ENCODE measurements at places on chromosomes 16 and 17.

- DNase-seq = no peak
Measured at GRCh38 chr16:57791195-57791892, 10.9 kb downstream of the KIFC3 start.

GRCh38 chr17:73444021-73444420, 132.2 kb upstream of the CDC42EP4 start:
- DNase-seq = no peak

DNA sequence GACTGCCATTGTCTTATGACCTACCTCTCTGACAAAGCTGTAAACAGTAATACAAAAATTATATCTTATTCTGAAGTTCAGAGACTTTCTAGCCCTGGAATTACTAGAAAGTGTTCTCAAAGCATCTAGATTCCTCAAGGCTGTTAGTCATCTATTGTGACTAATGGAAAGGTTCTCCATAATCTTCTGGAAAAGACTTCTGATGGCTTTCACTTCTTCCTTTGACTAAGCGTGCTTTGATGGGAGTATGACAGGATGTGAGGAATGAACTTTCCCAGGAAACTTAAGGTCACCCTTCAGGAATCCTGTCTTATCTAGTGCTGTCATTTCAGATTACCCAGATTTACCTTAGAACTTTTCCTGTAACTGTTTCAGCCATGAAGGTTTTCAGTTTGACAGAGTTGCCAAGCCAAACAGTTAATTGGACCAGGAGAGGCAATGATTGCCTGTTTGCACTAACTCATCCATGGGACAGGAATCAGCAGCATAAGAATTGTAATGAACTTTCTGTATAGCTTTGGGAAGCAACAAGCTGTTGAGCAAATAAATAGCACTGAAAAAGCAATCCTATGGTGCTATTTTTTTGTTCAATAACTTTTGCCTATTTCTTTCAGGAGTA, 43.5 kb downstream of the AP2B1 start:
- DNase-seq = no peak

DNA sequence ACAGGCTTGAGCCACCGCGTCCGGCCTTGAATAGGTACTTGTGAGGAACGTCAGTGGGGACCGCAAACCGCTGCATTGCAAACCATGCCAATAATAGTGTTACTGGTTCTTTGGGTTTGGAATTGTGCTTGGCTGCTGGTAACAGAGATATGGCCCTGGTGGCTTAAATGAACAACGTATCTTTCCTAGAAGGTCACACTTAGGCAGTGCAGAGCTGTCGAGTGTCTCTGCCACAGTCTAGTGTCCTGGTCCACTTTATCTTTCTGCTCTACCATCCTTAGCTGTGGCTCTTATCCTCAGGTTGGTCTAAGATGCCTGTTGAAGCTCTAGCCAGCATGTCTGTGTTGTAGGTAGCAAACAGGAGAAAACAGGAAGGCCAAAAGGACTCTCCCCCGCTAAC, 262.1 kb downstream of the SNX29 start:
- no peak for DNase-seq

GRCh38 chr17:71760062-71760720, 360.6 kb upstream of the SOX9 start:
- no peak for DNase-seq

DNA sequence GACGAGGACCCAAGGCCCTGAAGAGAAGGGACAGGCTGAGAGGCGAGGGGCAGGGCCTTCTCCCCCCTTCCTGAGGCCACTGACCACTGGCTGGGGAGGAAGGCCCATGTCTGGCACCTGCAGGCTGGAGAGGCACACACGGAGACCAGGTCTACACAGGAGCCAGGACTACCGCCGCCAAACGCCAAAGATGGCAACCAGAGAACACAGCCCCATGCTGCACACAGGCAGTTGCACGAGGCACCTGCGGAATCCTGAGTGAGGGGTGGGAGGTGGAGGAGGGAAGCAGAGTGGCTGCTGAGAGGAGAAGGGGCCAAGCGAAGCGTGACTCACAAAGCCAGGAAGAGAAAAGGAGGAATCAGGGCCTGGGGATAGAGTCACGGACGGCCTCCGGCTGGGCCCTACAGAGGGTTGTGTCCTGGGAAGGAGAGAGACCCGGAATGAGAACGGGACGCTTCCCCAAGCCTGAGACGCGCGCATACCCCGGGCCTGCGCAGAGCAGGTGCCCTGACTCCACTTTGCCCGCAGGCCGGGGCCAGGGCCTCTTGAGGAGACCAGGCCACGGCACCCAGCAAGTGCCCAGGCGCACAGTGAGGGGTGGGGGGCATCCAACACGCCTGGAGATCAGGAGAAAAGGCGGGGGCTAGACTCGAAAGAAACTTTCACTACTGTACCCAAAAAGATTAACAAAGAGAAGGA, 28.7 kb upstream of the C16orf95 start:
- no peak for DNase-seq

Data from trophoblast cell (in vitro differentiated cells and primary cell).